ENCODE measurements at places on chromosomes 16 and 17. TPM values are rescaled to one million over a fixed set of nuclear protein-coding genes. Genes with fewer than 3 reads are reported as not detected.

The RNF227 gene
- total RNA-seq, result 1.0 TPM

The TBC1D3C gene
- not detected for total RNA-seq

The KRT34 gene
- 0.89 TPM for total RNA-seq

The NPIPB6 gene
- total RNA-seq, result 0.17 TPM

The C17orf67 gene
- 1.3 TPM for total RNA-seq

All from bronchus fibroblast of lung (primary cell).